ENCODE measurements at places on chromosomes 2 and 18. TPM values are rescaled to one million over a fixed set of nuclear protein-coding genes. Genes with fewer than 3 reads are reported as not detected.

The KCNG3 gene
- 2.6 TPM for total RNA-seq

The TRMT61B gene
- 9.6 TPM for total RNA-seq

The FBXO48 gene
- total RNA-seq = 2.6 TPM

The GPR45 gene
- total RNA-seq = not detected

The PLGLB1 gene
- 2.1 TPM for total RNA-seq

The AGAP1 gene
- 68.1 TPM for total RNA-seq

The ANKRD44 gene
- 25.7 TPM for total RNA-seq

The CFAP221 gene
- not detected for total RNA-seq

The GTF2A1L gene
- total RNA-seq = 8.6 TPM

The GPBAR1 gene
- 0.64 TPM for total RNA-seq

The GGCX gene
- 39.1 TPM for total RNA-seq

The MARCHF4 gene
- total RNA-seq = 0.29 TPM

The CCDC102B gene
- total RNA-seq = 3.0 TPM

The ASPRV1 gene
- total RNA-seq = 0.55 TPM

The LGALSL gene
- total RNA-seq = 40.9 TPM

The OR6B2 gene
- not detected for total RNA-seq

The ARL5A gene
- total RNA-seq = 38.5 TPM

The IER3IP1 gene
- 9.4 TPM for total RNA-seq

Data from mucosa of descending colon (tissue), 3 donors.